ENCODE measurements at places on chromosomes 1 and 21. TPM values are rescaled to one million over a fixed set of nuclear protein-coding genes. Genes with fewer than 3 reads are reported as not detected.

The TRIM58 gene
- 0.32 TPM for total RNA-seq

The TMEM51 gene
- 3.3 TPM for total RNA-seq

The SYT6 gene
- total RNA-seq, result not detected

The POU3F1 gene
- total RNA-seq, result not detected

The ACKR1 gene
- 72.3 TPM for total RNA-seq

The AKNAD1 gene
- total RNA-seq, result 0.84 TPM

The FAM167B gene
- 14.8 TPM for total RNA-seq

The OPTC gene
- total RNA-seq, result not detected

The HPCAL4 gene
- 0.74 TPM for total RNA-seq

The SPRR2G gene
- total RNA-seq, result not detected

The SLC35F3 gene
- total RNA-seq, result not detected

The FALEC gene
- total RNA-seq, result not detected

The COPA gene
- total RNA-seq, result 159 TPM

The CHAF1B gene
- total RNA-seq, result 1.3 TPM

The PDC gene
- total RNA-seq, result not detected

The CADM3 gene
- total RNA-seq, result 34.4 TPM

The JAM2 gene
- 9.5 TPM for total RNA-seq

The KIAA0319L gene
- total RNA-seq, result 48.2 TPM

The UMODL1 gene
- total RNA-seq, result not detected

The CYP4B1 gene
- 194 TPM for total RNA-seq

The BSND gene
- not detected for total RNA-seq

The LYPD8 gene
- total RNA-seq, result not detected

The SPOCD1 gene
- 23.9 TPM for total RNA-seq

The ZFP69B gene
- total RNA-seq, result 1.9 TPM

Data from omental fat pad (tissue), 4 donors.